Activated CD4-positive, alpha-beta T cell treated with anti-CD3 and anti-CD28 coated beads, Interleukin-2, amount 10 ng/mL, durations not matched to agents 7 days and 5 days (primary cell): ENCODE measurements at places on chromosomes 1 and 21. TPM values are rescaled to one million over a fixed set of nuclear protein-coding genes. Genes with fewer than 3 reads are reported as not detected.

Gene BLACAT1
- 0.20 TPM for total RNA-seq

Gene TNFSF18
- not detected for total RNA-seq

Gene DDAH1
- not detected for total RNA-seq

Gene MYCL
- not detected for total RNA-seq

Gene LCE2B
- total RNA-seq = not detected

Gene DNAJC6
- total RNA-seq = 1.9 TPM

Gene EEIG2
- 16.3 TPM for total RNA-seq

Gene GUCA2B
- total RNA-seq = not detected

Gene TGFB2
- total RNA-seq = not detected

Gene VWA1
- total RNA-seq = 0.10 TPM

Gene OR2T29
- total RNA-seq = not detected

Gene C8A
- total RNA-seq = not detected

Gene PDPN
- not detected for total RNA-seq

Gene EVA1C
- 5.4 TPM for total RNA-seq

Gene ATAD3C
- total RNA-seq = 0.69 TPM

Gene CDC42
- 378 TPM for total RNA-seq

Gene VHLL
- total RNA-seq = 0.52 TPM
